Activated T-cell treated with anti-CD3 and anti-CD28 coated beads, Interleukin-2, amount 50 U/mL, for 1 hour (primary cell): ENCODE measurements at places on chromosomes 3 and 15.

GRCh38 chr15:39272901-39273300 is 308.0 kb upstream of the THBS1 start:
- no peak for DNase-seq

DNA sequence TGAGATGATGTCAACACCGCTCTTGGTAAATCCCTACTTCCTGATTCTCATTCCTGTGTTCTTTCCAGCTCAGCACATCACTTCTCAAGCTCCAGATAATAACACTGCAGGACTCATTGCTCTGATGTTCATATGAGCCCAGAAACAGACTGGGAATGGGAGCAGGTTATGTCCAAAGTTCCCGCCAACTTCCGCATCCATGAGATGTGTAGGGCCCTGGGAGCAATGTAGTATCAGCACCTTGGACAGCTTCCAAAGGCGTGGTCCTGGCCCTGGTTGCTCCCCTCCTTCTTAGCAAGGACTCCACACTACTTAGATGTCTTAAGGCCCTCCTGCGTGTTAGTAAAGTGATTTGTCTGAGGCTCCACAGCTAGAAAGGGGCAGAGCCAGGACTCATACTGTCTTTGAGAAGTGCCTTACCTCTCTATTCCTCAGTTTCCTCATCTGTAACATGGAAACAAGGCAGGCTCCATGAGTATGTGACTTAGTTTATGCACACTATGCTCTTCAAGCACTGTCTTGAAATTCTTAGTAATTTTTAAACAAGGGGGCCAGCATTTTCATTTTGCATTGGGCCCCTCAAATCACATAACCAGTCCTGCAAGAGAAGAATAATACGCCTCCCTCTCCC is 27.9 kb upstream of the SLC6A1 start:
- no peak for DNase-seq

DNA sequence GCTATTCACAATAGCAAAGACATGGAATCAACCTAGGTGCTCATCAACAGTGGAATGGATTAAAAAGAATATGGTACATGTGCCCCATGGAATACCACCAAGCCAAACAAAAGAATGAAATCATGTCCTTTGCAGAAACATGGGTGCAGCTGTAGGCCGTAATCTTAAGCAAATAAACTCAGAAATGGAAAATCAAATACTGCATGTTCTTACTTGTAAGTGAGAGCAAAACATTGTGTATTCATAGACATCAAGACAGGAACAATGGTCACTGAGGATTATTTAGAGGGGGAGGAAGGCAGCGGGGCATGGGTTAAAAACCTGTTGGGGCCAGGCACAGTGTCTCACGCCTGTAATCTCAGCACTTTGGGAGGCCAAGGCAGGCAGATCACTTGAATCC is 304.7 kb upstream of the ROBO2 start:
- DNase-seq: no peak

DNA sequence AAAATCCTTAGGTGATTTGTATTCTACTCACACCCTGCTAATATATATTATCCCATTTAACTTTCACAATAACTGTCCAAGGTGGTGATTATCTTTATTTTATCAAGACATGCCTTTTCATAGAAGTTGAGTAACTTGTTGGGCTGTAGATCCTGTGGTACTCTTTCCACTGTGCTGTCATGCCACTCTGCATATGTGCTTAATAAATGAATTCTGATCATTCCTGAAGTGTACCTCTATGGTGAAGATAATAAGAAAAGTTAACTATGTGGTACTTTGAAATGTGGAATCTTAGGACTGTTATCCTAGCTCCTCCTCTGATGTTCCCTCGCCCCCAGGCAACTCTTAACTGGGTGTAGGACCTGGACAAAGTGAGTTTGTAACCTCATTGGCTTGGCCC is 5.2 kb downstream of the SNRK start:
- DNase-seq: no peak

DNA sequence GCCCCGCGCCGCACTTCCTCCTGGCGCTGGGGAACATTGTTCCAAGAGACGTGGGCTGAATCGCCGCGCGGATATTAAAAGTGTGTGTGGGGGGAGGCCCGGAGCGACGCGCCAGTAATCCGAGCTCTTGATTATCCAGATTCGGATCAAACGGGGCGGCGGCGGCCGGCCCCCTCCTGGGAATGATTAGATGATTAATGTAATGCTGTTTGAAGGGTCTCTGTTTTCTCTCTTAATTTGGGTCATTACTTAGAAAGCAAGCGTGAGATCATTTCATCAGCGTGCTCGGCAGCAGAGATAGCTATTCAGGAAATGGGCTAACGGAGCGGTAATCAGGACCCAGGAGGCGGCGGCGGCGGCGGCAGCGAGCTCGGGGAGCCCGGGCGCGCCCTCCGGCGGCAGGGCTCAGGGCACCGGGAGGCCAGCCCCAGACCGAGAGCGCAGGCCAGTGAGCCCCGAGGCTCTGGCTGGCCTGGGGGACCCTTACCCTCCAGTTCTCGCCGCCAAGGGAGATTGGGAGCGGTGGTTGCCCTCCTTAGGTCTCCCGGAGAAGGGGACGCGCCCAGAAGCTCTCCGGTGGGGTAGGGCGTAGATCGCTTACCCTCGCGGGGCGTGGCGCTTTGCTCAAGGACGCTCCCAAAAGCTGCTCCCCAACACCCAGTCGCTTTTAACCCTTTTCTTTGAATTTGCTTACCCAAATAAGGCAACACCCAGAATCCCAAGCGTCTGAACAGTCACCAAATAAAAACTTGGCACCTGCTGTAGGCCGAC is 4.5 kb downstream of the FEZF2 start:
- DNase-seq: no peak

DNA sequence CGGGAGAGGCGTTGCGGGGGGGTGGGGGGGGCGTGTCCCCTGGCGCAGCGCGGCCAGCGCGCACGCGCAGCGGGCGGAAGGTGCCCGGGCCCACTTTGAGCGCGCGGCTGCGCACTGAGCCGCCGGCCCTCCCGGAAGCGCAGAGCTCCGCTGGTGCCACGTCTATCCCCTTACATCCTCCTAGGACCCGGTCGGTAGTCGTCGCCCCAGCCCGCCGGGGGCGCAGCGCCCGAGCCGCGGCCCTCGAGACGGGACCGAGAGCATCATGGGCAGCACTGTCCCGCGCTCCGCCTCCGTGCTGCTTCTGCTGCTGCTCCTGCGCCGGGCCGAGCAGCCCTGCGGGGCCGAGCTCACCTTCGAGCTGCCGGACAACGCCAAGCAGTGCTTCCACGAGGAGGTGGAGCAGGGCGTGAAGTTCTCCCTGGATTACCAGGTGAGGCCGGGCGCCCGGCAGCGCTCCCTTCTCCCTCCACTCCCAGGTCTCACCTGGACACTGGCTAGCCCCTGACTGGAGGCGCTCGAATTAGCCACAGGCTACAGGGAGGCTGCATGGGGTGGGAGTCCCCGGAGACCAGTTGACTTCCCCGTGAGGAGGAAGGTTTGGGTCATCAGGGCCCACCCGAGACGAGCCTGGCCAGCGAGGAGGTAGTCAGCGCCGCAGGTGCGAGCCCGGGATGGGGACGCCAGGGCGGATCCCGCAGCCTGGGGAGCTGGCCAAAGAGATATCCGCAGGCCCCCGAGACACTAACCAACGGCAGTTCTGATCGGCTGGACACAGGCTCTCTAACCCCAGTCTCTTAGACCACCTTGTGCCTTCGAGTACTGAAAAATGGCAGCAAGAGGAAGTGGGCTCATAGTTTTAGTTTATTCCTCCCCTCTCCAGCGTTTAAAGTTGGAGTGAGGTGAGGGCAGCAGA is at the start of gene TMED3:
TMED3 (plus strand) TSS at position 128 of the 916 bp plus-strand sequence; CDS start at position 266, 138 bp downstream.
- peak; percentile 75 for DNase-seq

DNA sequence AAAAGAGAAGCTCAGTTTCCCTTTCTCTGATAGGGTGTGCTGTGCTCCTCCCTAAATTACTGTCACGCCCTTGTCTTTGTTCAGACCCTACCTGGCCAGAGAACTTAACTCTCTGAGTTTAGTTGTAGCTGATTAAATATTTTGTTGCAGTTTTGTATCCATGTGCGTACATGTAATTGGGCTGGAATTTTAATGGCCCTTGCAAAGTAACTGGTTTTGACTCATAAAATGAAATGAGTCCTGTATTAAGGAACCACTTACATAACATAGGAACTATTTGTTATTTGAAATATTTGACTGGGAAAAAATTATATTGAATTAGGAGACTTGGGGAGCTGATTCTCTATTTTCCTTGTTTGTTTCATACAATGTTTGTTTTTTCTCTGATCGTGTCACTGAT is 80.2 kb downstream of the LRRK1 start:
- no peak for DNase-seq
